IPS DF 6.9 (cell line): ENCODE measurements at places on chromosomes 11 and 22.

DNA sequence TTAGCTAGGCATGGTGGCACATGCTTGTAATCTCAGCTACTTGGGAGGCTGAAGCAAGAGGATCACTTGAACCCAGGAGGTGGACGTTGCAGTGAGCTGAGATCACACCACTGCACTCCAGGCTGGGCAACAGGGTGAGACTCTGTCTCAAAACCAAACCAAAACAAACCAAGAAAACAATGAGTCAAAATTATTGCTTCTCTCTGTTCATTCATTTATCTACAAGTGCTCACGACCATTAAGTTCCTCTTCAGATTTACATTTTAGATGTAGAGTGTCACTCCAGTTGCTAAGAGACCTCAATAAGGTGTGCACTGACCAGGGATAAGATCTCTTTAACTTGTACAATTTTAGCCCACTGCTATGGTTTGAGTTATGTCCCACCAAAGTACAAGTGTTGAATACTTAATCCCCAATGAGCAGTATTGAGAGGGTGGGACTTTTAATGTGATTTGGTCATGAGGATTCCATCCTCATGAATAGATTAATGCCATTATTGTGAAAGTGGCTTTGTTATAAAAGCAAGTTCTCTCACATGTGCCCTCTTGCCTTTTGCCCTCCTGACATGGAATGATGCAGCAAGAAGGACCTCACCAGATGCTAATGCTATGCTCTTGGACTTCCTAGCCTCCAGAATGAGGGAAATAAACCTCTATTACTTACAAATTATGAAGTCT, 7.8 kb downstream of the HNRNPUL2 start:
- no peak for DNase-seq

- no peak for DNase-seq
Measured at GRCh38 chr11:65383778-65384177, 1.3 kb upstream of the SLC25A45 start.

GRCh38 chr11:44673688-44674087, 53.1 kb upstream of the TSPAN18 start:
- no peak for DNase-seq

GRCh38 chr11:77196961-77197360, 68.9 kb downstream of the MYO7A start:
- no peak for DNase-seq

DNA sequence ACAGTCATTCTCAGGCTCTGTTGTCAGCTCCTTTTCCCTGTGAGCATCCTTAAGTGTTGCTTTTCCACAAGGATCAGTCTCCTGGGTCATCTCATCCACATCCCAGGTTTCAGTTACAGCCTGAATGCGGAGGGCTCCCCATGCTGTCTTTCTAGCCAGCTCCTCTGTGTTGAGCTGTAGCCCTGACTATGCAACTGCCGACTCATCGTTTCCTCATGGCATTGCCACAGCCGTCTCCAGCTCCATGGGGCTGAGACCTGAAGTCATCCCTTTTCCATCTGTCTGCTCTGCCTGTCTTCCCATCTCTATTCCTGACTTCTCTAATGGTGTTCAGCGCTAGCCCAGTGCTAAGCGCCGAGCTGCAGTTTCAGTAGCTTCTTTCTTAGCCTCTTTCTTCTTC, 11.8 kb downstream of the SAMM50 start:
- no peak for DNase-seq

DNA sequence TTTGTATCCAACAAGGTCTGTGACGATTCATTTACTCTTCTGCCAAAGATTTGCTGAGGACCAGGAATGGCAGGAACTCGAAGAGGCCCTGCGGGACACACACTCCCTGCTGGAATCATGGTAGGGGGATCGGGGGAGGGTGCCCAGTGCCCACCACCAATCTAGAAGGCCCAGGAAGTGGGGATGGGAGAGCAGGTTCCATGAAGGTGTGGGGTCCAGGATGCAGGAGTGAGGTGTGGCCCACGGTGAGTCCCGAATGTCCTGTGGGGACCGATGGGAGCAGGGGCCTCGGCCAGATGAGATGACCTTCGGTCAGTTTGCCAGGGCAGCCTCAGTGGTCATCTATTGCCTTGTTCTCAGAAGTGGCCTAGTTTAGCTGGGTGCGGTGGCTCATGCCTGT, 492.7 kb downstream of the BRD1 start:
- no peak for DNase-seq

DNA sequence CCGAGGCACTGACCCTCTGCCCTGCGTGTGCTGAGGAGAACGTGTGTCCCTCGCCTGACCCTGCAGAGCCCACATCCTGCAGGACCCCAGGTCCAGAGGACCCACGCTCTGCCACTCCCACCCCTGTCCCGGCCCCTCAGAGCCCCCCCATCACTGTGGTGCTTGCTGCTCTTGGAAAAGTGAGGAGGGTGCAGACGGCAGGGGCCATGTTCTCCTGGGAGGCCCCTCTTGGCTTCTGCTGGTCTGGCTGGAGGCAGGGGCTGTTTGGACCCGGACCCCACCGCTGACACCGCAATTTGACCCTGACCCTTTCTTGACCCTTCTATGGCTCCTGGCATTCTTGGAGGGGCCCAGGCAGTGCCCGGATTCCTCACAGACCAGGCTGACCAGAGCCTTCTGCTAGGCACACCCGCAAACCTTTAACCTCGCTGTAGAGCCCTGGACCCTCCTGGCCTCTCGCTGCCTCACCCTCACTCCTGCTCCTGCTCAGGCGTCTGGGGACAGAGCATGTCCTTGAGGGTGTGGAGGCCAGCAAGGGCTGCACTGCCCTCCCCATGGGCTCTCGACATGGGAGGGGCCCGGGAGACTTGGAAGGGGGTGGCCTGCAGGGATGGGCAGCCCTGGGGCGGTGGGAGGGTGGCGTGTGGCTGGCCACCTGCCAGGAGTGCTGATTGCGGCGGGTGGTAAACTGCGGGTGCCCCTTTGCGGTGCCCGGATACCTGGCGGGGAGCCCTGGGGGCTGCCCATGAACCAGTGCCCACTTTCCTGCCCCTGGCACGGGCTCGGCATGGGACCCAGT, 37.0 kb upstream of the MUC5AC start:
- DNase-seq: no peak

- DNase-seq: no peak
Measured at GRCh38 chr11:82308979-82309378, 424.7 kb downstream of the FAM181B start.

GRCh38 chr11:15186146-15186545, 71.4 kb downstream of the INSC start:
- DNase-seq: no peak

- DNase-seq: no peak
Measured at GRCh38 chr11:93274851-93275250, 55.7 kb upstream of the DEUP1 start.

- no peak for DNase-seq
Measured at GRCh38 chr11:27509908-27510307, 3.3 kb upstream of the LIN7C start.

DNA sequence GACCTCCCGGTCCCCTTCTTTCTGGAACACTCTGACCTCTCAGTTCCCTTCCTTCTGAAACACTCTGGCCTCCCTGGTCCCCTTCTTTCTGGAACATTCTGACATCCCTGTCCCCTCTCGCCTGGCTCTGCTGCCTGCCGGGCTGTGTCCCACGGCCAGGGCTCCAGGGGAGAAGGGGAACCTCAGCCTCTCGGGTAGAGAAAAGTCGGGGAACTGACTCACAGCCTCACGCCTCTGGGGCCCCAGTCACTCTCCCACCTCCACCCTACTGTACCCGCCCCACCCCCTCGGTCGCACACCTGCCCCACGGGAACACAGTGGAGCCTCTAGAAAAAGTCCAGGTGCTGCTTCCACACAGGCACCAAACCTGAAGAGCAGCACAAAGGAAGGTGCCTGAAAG, 93.3 kb downstream of the BRD1 start:
- no peak for DNase-seq

- no peak for DNase-seq
Measured at GRCh38 chr11:120863359-120863758, 160.5 kb upstream of the TBCEL start.

DNA sequence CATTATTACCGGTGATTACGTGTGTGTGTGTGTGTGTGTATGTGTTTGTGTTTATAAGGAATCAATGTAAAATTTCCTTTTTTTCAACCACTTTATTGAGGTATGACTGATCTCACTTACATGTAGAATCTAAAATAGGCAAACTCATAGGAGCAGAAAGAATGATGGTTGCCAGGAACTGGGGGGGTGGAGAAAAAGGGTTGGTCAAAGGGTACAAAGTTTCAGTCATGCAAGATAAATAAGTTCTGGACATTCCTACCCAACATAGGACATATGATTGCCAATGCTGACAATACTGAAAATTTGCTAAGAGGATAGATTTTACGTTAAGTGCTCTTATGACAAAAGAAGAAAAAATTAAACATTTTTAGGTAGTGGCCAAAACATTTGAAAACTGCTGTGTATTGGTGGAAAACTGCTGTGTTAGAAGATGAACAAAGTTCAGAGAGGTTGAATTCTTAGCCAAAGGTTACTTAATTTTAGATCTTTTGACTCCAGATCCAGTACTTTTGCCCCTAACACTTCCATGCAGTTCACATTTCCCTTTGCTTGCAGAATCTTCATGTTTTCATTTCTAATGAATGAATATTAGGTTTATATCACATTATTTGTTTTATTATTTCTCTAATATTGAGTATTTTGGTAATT, 49.5 kb downstream of the NNMT start:
- no peak for DNase-seq

DNA sequence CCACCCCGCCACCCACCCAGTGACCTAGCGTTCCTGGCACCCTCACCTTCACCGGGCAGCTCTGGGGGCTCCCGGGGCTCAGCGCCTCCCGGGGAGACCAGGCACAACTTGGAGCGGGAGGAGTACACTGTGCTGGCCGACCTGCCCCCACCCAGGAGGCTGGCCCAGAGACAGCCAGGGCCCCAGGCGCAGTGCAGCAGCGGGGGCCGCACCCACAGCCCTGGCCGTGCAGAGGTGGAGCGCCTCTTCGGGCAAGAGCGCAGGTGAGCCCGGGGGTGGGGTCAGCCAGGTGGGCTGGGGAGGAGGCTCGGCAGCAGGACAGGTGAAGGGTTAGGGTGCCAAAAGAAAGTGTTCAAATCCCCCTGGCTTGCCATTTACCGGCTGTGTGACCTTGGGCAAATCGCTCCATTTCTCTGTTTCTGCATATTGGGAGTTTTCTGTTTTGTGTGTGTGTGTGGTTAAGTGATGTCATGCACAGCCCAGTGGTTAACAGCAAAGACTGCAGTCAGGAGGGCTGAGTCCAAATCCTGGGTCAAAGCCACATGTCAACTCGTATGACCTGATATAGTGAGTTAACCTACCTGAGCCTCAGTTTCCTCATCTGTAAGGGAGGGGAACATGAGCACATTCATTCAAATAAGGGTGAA, 29.5 kb downstream of the TRIOBP start:
- no peak for DNase-seq

DNA sequence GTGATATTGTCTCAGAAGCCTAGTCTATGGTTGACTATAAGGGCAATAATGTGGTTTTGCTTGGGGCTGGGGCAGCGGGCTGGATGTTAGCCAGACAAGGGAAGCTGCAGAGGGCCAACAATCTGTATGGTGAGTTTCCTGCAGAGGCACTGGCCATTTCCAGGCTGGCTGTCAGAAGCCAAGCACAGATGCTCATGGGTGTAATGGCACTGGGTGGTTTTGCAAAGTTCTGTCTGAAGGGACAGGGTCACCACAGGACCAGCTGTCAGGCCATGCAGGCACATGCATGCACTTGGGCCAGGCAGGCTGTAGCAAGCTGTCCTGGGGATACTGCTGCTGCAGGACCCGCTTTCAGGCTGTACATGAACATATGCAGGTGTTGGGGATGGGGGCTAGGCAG, 41.7 kb upstream of the MUC15 start:
- DNase-seq: no peak

DNA sequence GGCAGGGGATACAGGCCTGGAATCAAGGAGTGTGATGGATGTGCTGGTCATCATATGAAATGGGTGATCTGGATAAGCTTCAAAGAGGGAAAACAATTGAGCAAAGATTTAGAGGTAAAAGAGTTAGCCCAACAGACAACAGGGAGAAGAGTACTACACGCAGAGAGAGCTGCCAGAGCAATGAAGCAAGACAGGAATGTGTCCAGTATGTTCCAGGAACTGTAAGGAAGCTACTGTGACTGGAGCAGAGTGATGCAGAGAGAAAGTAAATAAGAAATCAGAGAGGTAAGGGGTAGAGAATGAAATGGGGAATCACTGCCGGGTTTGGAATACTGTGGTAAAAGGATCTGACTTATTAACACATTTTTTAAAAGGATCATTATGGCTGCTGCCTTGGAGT, 255.1 kb downstream of the DCDC1 start:
- no peak for DNase-seq

DNA sequence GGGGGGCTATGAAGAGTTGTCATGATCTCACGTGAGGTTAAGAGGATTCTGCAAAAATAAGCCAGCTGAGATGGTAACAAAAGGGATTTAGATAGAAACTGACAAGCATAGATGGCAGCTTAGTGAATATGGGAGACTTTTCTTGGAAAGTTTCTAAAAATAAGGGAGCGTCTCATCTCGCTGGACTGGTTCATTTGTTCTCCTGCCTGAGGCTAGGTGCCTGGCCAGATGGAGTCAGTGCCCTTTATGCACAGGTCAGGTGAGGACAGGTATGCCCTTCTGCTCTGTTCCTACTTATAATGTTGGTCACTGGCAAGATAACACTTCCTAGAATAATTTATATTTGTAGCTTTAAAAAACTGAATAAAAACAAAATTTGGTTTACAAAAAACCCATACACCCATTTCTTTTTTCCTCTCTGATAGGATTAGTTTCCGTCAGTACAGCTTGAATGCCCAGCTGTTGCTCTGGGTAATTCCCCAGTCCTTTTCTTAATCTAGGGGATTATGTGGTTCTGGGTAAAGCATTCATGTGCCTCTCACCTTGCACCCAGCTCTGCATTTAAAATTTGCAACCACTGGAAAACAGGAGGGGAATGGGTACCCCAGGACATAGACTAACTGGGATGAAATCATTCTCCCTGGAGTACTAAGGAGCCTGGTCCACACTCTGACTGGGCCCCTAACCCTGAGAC, 90.0 kb downstream of the AMOTL1 start:
- no peak for DNase-seq

DNA sequence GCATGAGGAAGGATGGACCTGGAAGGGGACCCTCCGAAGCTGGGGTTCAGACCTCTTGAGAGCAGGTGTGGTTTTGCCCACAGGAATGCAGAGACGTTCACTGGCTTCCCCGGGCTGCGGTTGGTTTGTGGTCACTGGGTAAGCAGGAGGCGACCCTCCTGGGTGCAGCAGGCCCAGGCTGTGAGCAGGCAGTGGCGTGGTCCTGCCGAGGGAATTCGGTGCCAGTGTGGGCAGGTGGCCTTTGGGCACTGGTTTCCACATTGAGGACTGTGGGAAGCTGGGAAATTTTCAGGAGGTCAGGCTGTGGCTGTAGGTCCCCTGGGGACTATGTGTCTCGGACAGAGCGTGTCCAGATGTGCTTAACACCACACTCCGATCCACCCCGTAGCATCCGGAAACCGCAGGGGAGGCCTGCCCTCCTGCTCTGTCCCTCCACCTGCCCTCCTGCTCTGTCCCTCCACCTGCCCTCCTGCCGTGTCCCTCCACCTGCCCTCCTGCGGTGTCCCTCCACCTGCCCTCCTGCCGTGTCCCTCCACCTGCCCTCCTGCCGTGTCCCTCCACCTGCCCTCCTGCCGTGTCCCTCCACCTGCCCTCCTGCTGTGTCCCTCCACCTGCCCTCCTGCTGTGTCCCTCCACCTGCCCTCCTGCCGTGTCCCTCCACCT, 27.5 kb downstream of the TPCN2 start:
- no peak for DNase-seq

- DNase-seq: no peak
Measured at GRCh38 chr11:12318791-12319438, 58.5 kb upstream of the PARVA start.
